Activated CD8-positive, alpha-beta memory T cell treated with anti-CD3 and anti-CD28 coated beads for 1 hour (primary cell): ENCODE measurements at places on chromosomes 3 and 15.

GRCh38 chr3:43034200-43034599 lies 55.1 kb downstream of the GASK1A start:
- no peak for DNase-seq

- DNase-seq: no peak
Measured at GRCh38 chr15:90413411-90414379, 25.7 kb downstream of the IQGAP1 start.

- no peak for DNase-seq
Measured at GRCh38 chr3:147369231-147369630, 37.1 kb downstream of the ZIC4 start.

DNA sequence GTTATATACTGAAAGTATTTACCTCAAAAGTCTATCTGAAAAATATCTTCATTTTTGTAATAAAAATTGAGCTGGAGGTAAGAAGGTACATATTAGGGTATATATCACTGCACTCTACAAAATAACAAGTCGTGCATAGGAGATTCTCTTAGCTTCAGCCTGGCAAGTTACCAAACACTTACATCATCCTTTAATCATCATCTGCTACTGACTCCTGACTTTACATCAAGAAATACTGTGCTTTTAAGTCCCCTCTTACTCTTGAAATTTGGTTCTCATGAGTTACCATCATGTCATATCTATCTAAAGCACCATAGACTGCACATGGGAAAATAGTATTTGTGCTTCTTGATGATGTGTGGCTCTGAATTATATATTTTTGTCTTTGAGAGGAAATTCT lies 50.8 kb downstream of the LYSMD4 start:
- DNase-seq: no peak

- no peak for DNase-seq
Measured at GRCh38 chr3:151052346-151052745, 33.1 kb upstream of the MED12L start.

DNA sequence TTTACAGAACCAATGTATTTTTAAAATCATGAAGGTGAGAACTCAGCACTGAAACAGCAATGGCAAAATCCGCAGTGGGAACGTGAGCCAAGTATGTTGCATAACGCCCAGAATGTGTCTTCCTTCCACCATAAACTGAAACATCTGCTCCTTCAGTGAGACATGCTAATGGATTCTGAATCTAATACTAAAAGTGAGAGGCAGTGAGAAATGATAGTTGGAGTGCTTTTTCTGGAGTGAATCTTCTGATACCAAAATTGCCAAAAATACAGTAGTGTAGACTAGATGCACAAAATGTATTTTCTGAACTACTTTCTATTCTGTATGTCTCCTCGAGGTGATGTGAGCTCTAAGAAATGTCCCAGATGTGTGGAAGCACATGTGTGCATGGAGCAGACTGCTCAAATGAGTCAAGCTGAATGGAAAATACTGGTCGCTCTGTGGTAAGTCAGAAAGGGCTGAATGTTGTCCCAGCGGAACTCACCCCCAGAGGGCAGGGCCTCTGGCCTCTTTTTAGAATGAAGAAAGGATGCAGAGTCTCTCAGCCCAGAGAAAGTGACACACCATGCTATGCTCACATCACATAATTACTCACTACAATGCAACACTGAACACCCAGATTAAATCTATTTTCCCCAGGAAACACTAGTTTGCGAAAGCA lies 73.0 kb downstream of the ATP10A start:
- DNase-seq: no peak

- no peak for DNase-seq
Measured at GRCh38 chr3:151468284-151468917, 7.5 kb upstream of the IGSF10 start.

DNA sequence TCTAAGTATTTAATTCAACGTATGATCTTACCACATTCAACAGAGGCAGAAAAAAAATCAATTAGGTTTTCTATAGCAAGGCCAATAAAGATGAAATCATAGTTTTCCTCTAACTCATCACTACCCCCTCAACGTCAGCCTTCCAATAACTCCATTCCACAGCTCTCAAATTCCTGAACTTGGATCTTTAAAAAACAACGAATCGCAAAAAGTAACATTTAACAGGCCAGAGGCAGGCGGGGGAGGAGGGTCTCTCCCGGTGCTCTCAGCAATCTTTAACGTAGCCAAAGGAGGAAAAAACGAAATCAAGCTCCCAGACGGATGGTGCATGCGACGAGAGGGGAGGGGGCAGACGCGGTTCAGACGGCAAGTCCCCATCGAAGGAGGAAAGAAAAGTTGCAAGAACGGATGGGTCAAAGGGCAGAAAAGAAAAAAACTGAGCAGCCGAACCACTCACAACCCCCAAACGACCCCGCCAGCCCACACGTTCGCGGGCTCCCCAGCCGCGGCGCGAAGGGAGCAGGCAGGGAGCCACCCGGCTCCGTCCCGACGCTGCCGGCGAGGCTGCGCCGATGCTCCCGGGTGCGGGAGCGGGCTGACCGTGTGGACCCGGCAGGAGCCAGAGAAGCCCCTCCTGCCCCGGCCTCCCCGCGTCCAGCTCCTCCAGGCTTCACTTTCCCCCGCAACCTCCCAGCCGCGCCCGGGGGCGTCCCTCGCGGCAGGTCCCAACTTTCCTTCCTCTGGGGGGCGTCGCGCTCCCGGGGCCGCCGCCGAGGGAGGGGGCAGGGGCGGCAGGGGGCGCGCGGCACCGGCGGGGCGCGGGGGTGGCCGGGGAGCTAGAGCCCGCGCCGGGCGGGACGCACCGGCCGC lies 703 bp downstream of the PEAK1 start:
- DNase-seq: no peak

DNA sequence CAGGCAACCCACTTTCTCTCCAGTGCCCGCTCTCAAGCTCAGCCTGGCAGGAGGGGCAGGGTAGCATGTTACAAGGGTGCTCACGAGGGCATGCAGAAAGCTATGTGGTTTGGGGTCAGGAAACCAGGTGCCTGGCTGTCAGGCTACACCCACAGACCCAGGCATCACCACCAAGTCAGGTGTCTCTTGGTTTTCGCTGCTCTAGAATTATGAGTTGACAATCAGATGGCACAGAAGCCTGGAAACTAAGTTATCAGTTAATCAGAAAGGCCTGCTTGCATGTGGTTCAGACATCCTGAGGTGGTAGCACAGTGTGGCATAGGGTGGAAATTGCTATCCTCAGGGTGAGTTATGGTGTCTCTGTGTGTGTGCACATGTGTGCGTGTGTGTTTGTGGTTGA lies 16.2 kb upstream of the CCR9 start:
- peak; percentile 54 for DNase-seq
